ENCODE measurements at places on chromosomes 11 and 22.

GRCh38 chr11:85048801-85049200 lies 578.3 kb downstream of the DLG2 start:
- DNase-seq: no peak

DNA sequence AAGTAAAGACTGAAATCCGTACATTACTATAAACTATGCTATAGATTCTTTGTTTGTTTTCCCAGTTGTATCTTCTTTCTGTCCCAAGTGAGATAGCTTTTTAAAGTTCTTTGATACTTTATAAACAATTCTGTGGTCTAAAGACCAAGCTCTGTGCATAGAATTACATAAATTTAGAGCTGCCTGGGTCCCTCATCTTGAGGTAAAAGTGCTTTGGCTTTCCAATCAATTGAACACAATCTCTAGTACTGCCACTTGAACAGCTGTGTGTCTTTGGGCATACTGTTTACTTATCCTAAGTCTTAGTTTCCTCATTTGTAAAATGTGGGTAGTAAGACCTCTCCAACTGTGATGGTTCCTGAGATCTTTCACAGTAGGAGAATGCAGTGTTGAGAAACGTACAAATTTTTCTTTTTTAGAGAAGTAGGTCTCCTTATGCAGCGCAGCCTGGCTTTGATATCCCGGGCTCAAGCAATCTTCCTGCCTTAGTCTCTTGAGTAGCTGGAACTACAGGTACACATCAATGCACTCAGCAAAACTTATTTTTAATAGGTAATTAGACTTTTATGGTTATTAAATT lies 2.5 kb upstream of the EED start:
- no peak for DNase-seq

GRCh38 chr11:102780491-102780918 lies at the start of gene MMP10:
Gene MMP10, minus strand, starts transcription at chr11:102780628. Its CDS starts 37 bp downstream, at chr11:102780591.
- DNase-seq: peak; percentile 66

DNA sequence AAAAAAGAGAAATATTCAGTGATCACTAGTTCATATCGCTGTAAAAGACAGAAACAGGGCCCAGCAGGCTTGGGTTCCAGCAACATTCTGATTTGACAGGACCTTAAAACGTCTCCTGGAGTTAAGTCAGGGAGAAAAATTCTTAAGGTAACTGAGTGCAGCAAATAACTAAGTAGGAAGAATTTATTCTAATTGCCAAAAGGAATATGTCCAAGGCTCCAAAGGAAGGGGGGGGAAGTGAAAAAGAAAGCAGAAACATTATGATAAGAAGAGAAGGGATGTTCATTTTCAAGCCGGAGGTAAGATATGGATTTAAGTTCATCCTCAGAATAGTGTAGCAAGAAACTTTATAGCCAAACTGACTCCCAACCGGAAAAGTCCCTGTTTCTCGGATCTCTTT lies 90.4 kb downstream of the WT1 start:
- no peak for DNase-seq

- DNase-seq: no peak
These were observed 1335.3 kb downstream of the TBC1D22A start for GRCh38 chr22:48097723-48098122.

DNA sequence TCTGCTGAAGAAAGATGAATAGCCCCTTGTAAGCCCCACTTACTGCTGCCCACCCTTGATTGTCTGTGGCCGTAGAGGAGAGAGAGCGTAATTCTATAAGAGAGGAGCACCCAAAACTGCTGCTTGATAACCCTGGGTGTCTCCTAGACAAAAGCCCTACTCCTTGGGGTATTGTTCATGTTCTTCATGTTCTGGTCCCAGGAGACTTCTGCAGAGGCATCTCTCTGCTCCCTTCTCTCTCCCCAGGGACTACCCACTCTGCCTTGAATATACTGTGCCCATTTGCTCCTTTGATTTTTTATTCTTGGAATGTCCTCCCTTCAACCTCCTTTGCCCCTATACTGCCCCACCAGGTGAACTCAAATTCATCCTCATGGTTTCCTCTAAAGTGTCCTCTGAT lies 417.8 kb upstream of the CADM1 start:
- DNase-seq: no peak

GRCh38 chr11:104705490-104706190 lies 192.6 kb downstream of the CASP12 start:
- peak; percentile 38 for DNase-seq

- DNase-seq: no peak
These were observed 3.3 kb downstream of the C2CD2L start for GRCh38 chr11:119110439-119110838.

All from astrocyte (in vitro differentiated cells and primary cell).